Globus pallidus (tissue), 1 donor: ENCODE measurements at places on chromosomes 5 and 9.

DNA sequence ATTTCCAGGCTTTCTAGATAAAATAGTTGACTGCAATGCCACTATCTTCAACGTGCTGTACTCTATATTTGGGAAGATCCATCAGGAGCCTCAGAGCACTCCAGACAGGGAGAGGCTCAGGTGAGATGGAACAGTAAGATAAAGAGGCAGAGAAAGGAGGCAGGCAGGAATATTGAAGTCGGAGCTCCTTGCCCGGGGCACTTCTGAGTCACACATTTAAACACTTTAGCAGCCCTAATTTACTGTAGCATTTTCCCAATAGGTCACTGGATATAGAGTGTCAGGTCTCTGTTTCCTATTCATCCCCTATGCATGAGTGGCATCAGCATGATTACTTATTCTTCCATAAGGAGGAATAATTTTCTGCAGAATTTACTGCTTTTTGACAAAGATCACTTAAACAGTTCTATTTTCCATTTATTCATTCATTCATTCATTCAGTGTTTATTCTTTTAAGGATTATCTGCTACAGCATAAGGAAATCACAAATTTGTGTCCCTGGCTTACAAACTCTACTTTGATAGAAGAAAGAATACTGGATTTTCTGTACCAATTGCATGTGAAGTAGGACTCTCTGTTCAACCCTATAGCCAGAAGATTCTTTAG is 170.7 kb downstream of the MAPKAP1 start:
- DNase-seq, result no peak

DNA sequence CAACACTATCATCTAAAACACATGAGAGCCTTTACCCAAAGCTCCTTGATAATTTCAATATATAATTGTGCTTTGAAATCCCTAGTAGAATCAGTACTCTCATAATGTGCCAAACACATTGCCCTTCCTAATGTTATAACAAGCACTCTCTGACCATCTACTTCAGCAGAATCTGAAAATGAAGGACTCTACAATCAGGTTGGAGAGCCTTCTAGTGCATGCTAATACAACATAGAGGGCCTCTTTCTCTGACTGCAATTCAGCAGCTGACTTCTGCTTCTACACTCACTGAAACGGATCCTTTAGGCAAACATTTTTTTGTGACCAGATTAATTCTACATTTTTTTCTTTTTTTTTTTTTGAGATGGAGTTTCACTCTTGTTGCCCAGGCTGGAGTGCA is 155.6 kb downstream of the EPB41L4A start:
- DNase-seq, result no peak

- no peak for DNase-seq
Measured at GRCh38 chr9:4508907-4509589, 18.8 kb downstream of the SLC1A1 start.

GRCh38 chr9:19460243-19460642 is 51.4 kb downstream of the ACER2 start:
- DNase-seq, result no peak

DNA sequence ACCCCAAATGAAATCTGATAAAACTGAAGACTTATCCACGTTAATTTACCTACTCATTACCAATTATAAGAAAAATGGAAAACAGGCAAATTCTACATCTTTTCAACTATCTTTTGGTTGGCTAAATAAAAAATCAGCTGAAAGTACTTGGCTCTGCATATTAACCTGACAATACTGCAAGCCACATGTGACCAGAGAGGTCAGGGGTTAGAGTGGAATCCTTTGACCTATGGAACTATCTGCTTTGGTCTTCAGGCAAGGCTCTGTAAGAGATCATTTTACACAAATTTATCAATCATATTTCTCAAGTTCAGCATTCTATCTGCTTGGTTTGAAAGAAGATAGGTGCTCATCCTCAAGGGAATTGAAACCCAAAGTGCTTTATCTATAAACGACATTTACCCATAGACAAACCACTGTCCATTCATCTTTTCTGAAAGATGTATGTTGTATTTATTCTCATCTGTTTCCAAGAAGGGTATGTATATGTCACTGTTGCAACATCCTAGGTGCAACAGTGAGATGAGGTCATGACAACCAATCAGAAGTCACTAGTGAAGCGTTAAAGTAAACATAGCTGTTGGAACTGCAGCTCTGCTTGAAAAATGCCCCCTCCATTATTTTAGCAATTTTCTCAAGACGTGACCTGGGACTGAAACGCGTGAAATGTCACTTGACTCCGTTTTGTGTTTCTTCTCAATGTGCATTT is 144.9 kb upstream of the POU5F2 start:
- no peak for DNase-seq

DNA sequence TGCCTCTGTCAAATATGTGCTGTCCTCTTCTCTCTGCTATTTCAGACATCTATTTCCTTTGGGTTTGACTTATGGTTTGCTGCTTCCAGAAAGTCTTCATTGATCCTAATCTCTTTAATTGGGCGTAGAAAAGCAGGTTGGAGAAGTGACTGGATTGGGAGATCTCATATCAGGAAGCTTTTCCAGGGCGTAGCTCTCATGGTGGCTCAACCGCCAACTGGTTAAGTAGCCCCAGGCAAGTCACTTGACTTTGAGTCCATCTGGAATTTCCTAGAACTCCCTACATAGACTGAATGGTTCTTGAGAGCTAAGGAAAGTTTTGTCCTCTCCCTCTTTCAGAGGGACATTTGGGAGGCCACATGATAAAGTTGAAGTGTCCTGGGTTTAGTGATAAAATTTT is 192.3 kb upstream of the GLRA1 start:
- no peak for DNase-seq

DNA sequence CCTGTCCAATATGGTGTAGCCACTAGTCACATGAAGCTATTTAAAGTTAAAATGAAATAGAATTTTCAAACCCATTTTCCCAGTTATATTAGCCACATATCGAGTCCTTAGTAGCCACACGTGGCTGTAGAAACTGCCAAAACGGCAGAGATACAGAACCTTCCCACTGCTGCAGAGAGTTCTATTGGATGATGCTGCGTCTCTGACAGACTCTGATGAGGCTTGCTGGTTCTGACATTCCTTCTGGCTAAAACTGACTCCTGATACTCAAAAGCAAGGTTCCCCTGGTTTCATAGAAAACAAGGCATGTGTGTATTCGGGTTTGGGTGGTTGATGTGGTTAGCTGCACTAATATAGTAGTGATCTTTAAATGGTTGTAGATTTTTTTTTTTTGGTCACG is 91.5 kb downstream of the TLE4 start:
- no peak for DNase-seq

DNA sequence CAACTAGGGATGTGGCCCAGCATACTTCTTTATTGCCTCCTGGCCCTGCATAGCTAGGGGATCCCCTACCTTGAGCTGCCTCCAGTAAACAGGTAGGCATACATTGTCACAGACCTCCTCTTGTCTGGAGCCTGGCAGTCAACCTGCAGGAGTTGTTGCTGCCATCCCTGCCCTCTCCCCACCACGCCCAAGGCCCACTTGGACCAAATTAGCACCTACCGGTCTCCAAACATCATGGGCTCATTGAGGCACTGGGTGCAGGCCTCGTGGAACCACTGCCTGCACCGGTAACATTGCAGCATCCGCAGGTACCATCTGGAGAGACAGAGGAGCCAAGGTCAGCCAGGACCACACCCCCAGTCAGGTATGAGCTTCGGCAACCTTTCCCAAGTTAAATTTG is 10.3 kb downstream of the PHF19 start:
- no peak for DNase-seq

GRCh38 chr9:72984226-72984947 is 31.5 kb upstream of the ALDH1A1 start:
- no peak for DNase-seq

DNA sequence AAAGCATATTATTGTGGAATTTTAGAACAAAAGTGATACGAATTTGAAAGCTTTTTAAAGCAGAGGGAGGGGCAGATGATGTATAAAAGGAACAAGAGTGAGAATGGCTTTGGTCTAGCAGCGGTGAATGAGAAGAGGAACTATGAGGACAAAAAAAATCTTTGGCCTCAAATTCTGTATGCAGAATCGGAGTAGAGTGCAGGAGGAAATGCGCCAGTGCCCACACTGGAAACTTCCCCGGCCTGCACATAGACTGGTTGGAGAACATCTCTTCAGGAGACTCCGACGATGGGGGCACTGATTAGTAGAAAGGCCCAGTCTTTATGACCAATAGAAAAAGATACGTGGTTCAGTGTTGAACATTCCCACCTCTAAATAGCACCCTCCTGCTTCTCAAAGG is 51.3 kb downstream of the SLC46A2 start:
- DNase-seq, result peak; percentile 53

GRCh38 chr5:124654418-124654817 is 92.0 kb downstream of the ZNF608 start:
- no peak for DNase-seq

DNA sequence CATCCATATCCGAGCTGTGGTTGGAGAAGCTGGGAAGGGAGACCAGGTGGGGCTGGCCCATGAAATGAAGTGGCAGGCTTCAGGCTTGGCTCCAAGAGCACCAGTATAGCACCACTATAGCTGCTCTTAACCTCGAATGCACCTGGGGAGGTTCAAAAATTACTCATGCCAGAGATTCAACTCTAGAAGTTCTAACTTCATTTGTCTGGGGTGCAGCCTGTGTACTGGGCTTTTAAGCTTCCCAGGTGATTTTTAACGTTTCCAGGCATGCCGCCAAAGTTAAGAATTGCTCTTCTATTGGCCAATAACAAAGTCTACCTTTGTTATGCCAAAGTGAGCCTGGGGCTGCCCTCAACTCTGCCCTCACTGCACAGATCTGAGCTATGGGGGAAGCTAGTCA is 458 bp downstream of the PRSS3 start:
- DNase-seq, result no peak

- no peak for DNase-seq
Measured at GRCh38 chr9:73042155-73042554, 89.3 kb upstream of the ALDH1A1 start.

- DNase-seq, result no peak
Measured at GRCh38 chr9:89711866-89712265, 107.1 kb downstream of the GADD45G start.

GRCh38 chr5:158877124-158877581 is 222.6 kb downstream of the EBF1 start:
- no peak for DNase-seq

GRCh38 chr9:75855509-75855908 is 35.0 kb upstream of the PCSK5 start:
- no peak for DNase-seq

GRCh38 chr9:132648685-132649084 is 21.1 kb downstream of the DDX31 start:
- DNase-seq, result no peak

DNA sequence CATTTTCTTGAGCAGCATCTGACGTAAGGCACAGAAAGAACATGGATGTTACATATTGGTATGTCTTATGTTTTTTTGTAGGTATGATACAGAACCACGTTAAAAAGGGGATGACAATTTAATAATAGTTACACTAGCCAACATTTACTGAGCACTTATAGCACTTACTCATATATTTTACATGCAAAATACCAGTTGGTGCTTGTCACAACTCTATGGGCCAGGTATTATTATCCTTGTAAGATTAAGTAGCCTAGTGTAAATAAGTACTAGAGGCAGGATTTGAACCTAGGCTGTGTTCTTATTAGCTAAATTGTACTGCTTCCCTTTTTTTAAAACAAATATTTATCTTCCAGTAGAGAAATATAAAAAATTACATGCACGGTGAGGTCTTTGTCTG is 83.5 kb downstream of the RANBP17 start:
- no peak for DNase-seq

- no peak for DNase-seq
Measured at GRCh38 chr9:78122631-78123030, 91.0 kb upstream of the GNAQ start.

DNA sequence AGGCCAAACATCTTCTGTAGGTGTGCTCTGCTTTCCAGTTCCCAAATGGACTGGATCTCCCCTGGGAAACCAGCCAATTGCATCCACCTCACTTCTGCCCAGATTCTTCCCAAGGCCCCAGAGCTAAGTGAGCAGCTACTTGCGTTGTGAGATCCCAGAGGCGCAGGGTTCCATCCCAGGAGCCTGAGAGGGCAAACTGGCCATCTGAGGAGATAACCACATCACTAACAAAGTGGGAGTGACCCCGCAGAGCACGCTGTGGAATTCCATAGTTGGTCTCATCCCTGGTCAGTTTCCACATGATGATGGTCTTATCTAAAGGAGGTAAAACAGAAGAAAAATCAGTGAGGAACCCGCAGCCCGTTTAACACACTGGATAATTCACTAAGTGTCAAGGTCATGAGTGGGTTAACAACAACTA is 1.7 kb downstream of the RACK1 start:
- DNase-seq, result no peak

DNA sequence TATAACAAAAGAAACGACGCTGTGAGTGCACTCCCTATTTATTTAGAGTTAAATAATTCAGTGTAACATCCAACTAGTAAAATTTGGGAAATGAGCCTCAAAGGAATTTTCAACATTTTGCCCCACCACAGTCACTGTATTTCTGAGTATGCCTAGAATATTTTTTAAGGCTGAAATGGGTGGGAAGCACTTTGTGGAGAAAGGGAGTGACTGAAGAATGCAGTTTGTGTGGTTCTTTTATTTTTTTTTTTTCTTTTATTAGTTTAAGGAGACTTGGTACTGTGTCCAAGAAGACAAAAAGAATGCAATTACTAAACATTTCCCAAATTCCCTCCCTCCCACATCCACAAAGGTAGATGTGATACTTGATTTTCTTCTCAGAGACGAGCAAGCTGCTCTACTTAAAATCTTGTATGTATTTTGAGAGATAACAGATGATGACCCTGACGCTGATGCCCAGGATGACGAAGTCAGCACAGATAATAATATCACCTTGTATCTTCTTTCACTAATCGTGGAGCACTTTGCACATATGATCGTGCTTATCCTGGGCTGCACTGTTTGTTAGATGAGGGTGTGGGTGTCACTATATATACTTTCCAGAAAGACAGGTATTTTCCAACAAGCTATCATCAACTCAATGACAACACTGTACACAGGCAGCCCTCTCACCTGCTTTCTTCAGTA is 586.3 kb downstream of the RAB3C start:
- DNase-seq, result no peak

GRCh38 chr5:28305891-28306290 is 1267.5 kb upstream of the CDH9 start:
- no peak for DNase-seq

DNA sequence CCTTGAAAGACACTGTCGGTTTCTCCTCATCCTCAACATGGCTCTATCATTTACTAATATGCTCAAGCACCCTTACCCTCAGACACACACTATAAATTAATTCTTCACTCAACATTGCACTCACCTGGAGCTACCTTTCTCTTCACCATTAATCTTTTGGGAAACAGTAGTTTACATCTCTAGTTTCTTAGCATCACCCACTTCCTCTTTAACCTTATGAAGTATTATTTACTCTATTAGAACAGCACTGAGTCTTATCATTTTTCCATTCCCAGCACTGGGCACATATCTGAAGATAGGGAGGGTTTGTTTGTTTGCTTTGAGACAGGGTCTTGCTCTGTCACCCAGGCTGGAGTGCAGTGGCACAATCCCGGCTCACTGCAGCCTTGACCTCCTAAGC is 213.5 kb downstream of the SMARCA2 start:
- DNase-seq, result no peak

DNA sequence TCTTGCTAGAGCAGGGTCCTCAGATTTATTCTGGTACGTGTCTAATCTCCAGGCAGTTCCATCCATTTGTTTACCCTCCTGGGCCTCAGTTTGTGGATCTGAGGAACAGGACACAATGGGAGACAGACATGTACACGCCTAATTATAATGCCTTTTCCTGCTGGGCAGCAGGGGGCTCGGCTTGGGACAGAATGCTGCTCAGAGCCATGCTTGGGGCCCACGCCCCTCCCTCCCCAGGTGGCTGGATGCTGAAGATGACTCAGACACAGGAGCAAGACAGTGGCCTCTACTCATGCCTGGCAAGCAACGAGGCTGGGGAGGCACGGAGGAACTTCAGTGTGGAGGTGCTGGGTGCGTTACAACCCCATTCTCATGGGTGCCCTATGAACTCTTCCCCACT is 72.7 kb upstream of the ASS1 start:
- DNase-seq, result no peak
